ENCODE measurements at places on chromosomes 11 and 22. TPM values are rescaled to one million over a fixed set of nuclear protein-coding genes. Genes with fewer than 3 reads are reported as not detected.

The MMP27 gene
- polyA plus RNA-seq, result not detected

The KIF18A gene
- 6.5 TPM for polyA plus RNA-seq

DNA sequence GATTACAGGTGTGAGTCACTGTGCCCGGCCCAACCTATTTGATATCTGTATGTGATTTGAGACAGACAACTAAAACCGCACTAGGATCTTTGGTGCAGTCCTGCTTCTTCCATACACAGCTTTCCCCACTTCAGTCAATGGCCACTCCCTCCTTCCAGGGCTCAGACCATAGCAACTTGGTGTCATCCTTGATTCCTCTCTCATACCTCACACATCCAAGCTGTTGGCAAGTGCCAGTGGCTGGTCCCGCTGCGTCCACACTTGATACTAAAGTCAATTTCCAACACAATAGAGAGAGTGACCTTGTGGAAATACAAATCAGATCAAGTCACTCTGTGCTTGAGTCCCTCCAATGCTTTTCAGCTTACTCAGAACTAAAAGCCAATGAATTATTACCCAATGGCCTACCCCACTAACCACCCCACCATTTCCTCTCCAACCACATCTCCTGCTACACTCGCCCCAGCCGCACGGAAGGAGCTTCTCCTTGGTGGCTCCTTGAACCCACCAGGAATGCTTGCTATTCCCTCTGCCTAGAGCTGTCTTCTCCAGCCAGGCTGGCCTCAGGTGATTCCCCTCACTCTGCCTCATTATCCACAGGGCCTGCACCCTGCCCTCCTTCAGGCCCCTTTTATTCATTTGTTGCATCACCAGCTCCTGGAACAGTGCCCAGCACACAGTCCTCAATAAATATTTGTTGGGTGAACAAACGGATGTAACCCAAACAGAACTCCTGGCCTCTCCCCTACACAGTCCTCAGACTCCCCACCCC is 12.9 kb downstream of the ABTB2 start:
- DNase-seq, result no peak

GRCh38 chr11:61340979-61341378 is 8.0 kb downstream of the TKFC start:
- DNase-seq, result no peak

DNA sequence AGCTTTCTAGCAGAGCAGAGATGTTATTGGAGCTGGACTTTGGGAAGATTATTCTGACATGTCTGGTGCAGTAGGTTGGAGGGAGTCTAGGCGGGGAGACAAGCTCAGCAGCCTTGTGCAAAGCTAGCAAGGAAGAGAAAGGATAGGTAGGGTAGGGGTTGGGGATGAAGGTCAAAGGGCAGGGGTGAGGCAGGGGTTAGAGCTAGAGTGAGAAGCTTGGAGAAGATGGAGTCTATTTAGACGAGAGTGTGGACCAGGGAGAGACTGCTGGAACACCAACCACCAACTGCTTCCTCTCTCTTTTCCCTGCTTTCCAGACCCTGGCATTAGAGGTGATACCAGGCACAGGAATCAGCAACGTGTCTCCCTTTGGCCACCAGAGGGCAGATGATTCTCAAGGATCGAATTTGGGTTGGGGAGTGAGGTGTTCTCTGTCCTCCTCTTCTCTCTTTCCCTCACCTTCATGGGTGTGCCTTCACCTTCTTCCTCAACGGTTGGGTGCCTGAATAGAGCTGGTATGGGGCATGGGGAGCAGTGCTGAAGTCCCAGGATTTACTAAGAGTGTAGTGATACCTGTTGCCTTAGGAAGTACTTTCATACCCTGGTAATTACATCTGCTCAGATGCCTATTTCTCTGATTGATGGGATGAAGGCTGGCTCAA is 1.8 kb upstream of the MARK2 start:
- DNase-seq, result no peak

The AGBL2 gene
- 11.3 TPM for polyA plus RNA-seq

- DNase-seq, result no peak
Observed at GRCh38 chr22:29816128-29816527, 21.9 kb downstream of the ASCC2 start.

The PIH1D2 gene
- 6.5 TPM for polyA plus RNA-seq

- DNase-seq, result no peak
Observed at GRCh38 chr11:115845872-115846271, 341.7 kb upstream of the CADM1 start.

The C11orf58 gene
- 381 TPM for polyA plus RNA-seq

DNA sequence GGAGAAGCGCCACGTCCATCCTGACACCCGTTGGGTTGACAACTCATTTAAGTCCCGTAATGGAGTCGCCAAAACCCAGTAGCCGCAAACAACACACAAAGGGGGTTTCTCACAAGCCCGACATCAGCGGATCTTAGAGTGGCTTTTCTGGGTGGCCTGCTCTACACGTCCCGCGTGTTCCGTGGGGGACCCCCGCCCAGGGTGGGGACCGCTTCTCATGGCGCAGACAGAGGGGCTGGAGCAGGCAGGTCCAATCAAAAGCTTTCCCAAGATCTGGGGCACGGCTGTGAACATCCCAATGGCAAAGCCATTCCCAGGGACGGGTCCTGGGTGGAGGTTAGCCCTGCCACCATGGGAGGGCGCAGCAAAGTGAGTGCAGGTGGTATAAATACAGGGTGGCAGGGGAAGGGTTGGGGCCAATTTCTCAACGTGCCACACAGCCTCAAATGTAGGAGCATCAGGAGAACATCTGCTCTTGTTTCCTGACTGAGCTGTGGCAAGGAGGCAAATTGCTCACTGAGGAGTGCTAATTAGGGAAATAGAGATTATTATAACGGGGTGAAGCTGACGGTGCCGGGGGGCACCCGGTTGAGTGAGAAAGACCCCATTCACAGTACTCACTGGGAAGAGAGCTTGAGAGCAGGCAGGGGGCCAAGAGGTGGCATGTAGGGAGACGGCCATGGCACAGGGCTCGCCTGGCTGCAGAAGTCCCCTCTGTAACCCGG is 1447.2 kb downstream of the TBC1D22A start:
- no peak for DNase-seq

GRCh38 chr11:127217452-127218274 is 217.1 kb upstream of the KIRREL3 start:
- DNase-seq, result no peak

DNA sequence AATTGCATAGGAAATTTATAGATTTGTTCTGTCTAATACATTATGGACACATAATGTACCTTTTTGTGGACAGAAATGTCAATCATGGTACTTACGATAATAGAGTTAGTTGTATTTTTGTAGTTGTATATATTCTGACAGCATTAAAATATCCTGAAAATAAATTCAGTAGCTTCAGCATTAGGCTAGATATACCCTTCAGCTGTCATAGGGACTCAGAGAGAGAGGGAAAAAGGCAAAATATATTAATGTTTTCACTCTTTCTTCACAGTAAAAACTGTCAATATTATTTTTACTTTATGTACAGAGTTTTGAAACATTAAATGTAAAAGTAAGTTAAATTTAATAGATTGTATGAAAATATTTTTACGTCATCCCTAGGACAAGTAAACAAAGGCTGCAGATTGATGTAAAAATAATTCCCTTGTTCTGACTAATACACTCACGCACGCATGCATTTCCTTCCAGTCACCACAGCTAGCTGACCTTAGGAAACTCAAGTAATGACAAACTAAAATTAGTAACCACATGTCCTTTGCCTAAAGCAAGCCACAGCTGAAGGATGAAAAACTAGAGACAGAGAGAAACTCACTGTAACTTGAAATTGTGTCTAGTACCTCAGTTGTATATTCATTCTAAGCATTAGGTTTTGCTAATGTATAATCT is 104.7 kb upstream of the CARD18 start:
- no peak for DNase-seq

DNA sequence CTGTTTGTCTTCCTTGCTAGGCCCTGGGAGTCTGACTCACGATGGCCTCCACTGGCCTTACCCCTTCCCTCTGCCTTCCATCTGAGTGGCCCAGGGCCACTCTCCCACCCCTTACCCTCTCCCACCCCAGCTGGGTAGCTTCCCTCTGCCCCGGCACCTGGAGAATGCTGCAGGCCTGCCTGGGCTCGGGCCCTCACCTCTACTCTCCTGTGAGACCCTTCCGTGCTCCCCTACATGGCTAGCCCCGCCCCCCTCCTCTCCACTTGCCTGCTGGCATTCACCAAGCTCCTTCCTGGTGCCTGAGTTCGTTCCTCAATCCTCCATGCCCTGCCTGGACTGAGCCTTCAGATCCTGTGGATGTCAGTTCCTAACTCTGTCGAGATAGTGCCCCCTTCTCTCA is 8.7 kb downstream of the RAB36 start:
- DNase-seq, result no peak

The OR5A1 gene
- not detected for polyA plus RNA-seq

DNA sequence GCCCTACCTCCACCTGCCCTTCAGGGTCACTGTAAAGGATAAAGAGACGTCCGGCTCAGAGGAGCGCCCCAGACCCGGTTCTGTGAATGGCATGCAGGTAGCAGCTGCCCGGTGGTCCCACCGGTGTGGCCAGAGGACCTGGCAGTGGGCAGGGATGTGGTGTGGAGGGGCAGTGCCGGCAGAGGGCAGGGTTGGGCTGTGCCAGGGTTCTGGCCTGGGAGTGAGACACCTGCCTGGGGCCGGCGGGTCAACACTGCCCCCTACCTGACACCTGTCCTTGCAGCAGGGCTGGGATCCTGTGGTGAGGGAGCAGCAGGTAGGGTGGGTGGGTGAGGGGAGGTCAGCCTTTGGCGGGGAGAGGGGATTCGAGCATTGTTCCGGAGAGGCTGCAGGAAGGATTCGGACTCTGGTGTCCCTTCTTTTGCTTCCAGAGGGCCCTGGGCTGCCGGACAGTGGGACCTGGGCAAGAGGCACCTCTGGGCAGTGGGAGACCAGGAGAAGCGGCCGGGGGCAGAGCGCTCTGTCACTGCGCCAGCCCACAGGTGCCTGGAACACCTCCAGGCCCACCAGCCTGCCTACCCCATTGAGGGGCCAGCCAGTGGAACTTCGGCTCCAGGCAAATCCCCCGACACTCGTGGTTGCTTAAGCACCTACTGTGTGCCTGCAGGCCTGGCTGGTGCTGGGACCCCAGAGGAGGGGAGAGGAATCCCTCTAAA is 1.6 kb upstream of the PHLDA2 start:
- DNase-seq, result no peak

DNA sequence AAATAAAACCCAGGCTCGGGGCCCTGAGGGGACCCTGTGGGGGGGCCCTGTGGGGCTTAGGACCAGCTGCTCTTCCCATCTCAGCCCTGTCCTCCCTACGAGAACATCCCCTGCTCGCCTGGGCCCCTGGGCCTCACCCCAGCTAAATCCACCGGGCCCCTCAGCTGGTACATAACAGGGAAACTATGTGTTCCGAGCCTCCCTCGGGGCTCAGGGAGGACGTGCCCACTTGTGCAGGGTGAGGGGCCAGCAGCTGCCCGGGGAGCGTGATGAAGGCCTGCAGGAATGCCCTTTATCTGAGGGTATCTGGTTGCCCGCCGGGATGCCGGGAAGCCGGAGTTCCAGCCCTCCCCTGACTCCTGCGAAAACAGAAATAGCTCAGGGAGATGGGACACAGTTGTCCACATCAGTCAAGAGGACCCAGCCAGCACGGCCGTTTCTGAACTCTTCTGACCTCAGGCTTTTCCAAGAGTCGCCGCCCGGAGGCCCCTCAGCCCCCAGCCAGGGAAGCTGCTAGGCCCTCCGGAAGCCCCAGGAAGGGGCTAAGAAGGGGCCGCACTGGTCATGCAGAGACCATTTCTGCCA is 20.6 kb downstream of the MRPL23 start:
- no peak for DNase-seq

Measured in right lung (tissue), 10 donors.